Stimulated activated CD8-positive, alpha-beta memory T cell treated with anti-CD3 and anti-CD28 coated beads, Interleukin-2, amount 100 ng/mL, for 1 hour (primary cell): ENCODE measurements at places on chromosomes 6 and 20.

- DNase-seq, result no peak
These were observed 59.4 kb upstream of the NKX2-2 start for GRCh38 chr20:21573259-21573658.

GRCh38 chr6:142183351-142183750 lies 36.3 kb downstream of the VTA1 start:
- DNase-seq, result no peak

DNA sequence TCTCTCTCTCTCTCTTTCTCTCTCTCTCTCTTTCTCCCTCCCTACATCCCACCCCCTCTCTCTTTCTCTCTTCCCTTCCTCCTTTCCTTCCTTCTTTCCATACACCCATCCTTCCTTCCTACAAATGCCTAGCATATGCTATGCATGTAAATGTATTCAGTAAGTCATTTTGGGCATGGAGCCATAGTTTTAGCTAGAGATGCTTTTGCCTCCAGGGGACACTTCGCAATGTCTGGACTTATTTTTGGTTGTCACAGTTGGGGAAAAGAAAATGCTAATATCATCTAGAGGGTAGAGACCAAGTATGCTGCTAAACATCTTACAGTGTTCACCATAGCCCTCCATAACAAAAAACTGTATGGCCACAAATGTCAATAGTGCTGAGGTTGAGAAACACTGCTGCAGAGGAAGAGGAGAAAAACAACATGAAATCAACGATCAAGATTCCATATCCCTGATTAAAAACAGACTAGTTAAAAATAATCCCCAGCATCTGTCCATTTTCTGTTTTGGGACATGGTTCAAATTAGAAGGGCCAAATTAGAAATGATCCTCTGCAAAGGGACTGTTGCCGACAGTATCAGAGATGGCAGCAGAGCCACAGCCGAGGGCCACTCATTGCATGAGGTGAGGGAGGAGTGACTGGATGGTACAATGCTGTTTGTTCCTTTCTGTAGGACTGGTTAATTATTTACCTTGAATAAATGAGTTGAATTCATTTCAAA lies 152.7 kb downstream of the SH3BGRL2 start:
- DNase-seq, result no peak

- no peak for DNase-seq
These were observed 73.4 kb upstream of the GTSF1L start for GRCh38 chr20:43800186-43800585.

DNA sequence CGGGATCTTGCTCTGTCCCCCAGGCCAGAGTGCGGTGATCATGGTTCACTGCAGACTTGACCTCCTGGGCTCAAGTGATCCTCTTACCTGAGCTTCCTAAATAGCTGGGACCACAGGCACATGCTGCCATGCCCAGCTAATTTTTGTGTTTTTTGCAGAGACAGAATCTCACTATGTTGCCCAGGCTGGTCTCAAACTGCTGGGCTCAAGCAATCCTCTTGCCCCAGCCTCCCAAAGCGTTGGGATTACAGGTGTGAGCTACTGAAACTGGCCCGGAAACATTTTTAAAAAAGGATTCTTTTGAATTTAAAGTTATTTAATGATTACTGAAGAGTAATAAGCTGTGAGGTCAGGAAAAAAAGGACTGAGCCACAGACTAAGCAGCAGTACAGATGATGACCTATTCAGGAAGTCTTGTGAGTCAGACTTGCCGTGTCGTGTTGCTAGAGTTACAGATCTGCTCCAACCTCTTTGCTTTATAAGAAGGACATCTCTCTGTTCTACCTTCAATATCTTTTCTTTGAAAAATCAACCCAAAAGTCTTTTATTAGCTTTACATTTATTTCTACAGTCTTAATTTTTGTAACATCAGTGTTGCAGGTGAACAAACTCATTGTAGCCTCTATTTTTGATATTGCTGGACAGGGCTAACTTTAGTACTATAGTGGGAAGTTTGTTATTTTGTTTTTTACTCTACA lies 108.7 kb downstream of the NCOA3 start:
- DNase-seq, result peak; percentile 65
